ENCODE measurements at places on chromosomes 16 and 17.

- no peak for DNase-seq
These were observed 12.2 kb upstream of the ITGAE start for GRCh38 chr17:3813171-3813570.

DNA sequence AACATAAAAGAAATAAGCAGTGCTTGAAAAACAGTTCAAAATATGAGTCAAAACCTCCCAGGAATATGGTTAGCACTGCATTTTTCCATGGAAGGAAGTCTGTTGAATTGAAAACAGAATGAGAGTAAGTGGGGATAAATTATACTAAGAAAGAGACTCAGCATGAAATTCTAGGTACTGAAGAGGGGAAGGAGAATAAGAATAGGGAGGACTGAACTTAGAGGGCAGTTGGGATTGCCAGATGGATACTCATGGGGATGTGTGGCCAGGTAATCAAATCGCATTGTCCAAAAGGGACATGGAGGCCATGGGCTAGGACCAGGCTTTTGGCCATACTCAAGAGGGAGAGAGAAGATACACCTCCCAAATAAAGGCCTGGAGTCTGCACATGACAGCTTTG is 247.9 kb downstream of the CDH13 start:
- no peak for DNase-seq

GRCh38 chr17:48131216-48131824 is 23.8 kb downstream of the SNX11 start:
- peak; percentile 61 for DNase-seq

- DNase-seq = no peak
These were observed 68.8 kb downstream of the KATNIP start for GRCh38 chr16:27618606-27619327.

Measured in forelimb muscle (tissue), 1 donor.